Tibial nerve (tissue), 4 donors: ENCODE measurements at places on chromosomes 12 and 14.

- peak; percentile 24 for DNase-seq
These were observed 397.1 kb downstream of the MDGA2 start for GRCh38 chr14:47278233-47278842.

- DNase-seq, result no peak
These were observed 42.9 kb downstream of the CCDC85C start for GRCh38 chr14:99560922-99561683.

- DNase-seq, result no peak
These were observed 386.5 kb downstream of the GRIN2B start for GRCh38 chr12:13594731-13595514.

DNA sequence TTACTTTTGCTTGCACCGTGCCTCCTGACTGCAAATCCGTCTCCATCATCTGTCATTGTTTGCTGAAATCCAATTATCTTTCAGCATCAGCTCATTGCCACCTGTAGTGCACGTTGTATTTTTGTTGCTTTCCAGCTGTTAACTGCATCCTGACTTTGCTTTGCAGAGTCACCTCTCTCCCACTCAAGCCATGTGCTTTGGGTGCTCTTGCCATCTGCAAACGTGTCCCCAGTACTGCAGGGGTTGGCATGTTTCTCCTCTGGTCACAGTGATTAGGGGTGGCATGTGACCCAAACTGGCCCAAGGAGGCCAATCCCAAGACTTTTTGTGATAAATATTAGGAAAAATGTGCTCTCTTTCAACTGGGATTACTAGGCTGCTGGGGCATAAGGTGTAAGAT lies 10.5 kb upstream of the TMED2 start:
- DNase-seq, result no peak

DNA sequence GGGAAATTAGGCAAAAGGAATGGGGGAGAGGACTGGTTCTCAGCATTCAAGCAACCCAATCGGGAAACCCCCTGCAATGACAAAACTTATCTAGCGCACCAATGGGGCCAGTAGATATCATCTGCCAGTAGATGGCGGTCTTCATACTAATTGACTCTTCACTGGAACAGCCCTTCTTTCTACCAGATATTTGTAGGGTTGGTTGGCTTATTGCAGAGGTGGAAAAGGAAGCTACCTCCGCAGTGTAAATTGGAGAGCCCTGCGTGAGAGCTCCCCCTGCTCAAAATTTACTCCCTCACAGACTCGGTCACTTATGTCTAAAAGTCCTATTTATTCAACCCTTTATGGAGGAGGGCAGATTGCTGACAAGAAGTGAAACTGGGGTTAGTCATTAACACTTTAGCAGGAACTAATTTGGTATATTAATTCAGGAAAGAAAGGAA lies 166.1 kb upstream of the CCND2 start:
- DNase-seq, result peak; percentile 74

GRCh38 chr14:61438860-61439765 lies 117.7 kb downstream of the PRKCH start:
- no peak for DNase-seq

DNA sequence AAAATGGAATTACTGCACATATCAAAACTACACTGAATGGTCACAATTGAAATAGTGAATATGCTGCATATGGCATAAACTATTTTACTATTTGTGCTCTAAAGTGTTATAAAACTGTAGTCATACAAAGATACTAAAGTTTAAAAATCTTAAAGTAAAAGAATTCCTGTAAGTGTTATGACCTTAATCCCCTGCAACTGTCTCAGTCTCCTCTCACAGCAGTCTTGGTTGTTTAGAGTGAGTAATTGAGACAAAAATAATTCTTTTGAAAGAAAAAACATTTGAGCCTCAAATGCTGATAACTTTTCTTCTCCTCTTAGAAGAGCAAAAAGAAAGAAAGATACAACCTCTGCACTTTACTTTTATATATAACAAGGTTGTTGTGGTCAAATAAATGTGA lies 99.9 kb downstream of the SYT1 start:
- no peak for DNase-seq

GRCh38 chr12:93180566-93180965 lies 197.2 kb upstream of the NUDT4 start:
- no peak for DNase-seq

DNA sequence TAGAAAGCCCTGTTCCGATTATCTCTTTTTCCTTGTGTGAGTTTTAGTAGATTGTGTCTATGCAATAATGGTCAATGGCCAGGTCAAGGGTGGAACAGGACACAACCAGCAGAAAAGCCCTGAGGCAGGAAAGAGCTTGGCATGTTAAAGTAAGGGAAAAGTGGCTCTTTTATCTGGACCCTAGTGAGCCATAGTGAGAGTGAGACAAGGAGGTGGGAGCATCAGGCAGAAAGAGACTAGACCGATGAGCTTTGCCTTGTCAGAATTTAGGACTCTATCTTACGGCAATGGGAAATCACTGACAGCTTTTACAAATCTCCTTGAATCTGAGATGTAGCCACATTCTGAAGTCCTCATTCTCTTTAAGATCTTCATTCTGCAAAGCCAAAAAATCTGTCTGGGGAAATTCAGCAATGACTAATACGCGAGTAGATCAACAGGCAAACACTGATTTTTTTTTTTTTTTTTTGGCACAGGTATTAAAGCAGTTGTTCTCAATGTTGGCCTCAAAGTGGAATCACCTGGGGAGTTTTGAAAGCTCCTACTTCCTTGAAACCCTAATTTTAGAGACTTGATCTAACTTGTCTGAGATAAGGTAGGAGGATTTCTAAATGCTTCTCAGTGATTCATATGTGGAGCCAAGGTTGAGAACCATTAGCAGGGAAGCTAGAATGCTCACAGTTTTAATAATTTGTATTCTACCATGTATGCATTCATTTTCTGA lies 33.9 kb downstream of the TMEM19 start:
- DNase-seq, result no peak

- no peak for DNase-seq
These were observed 10.7 kb upstream of the TBC1D30 start for GRCh38 chr12:64813723-64814122.

- no peak for DNase-seq
These were observed 37.0 kb upstream of the STXBP6 start for GRCh38 chr14:25086821-25087396.

DNA sequence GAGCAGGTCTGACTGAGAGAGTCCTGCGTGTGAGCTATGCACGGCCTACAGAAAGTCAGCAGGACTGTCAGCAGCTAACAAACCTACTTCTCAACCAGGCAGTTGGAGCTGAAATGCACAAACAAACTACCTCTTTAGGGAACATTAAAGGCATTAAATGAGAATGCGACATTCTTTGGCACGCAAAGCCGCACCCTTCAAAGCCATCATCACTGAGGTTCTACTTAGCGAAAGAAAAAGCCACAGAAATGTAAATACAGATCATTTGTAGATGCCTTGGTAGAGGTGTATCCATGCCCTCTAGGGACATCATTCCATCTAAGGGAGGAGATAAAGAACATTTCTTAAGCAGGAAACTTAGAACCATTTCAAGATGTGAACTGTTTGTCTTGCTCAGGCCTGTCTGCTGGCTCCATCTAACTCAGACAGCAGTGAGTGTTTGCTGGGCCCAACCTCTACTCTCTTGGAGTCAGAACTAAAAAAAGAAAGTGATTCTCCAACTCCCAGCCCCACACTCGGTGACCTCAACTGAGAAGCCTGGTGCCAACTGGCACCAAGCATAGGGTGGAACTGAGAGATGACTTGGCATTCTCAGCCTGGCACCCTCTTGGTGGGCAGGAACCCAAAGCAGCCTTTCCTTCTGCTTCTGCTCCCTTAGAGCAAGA lies 63.5 kb upstream of the MBIP start:
- DNase-seq, result peak; percentile 4

DNA sequence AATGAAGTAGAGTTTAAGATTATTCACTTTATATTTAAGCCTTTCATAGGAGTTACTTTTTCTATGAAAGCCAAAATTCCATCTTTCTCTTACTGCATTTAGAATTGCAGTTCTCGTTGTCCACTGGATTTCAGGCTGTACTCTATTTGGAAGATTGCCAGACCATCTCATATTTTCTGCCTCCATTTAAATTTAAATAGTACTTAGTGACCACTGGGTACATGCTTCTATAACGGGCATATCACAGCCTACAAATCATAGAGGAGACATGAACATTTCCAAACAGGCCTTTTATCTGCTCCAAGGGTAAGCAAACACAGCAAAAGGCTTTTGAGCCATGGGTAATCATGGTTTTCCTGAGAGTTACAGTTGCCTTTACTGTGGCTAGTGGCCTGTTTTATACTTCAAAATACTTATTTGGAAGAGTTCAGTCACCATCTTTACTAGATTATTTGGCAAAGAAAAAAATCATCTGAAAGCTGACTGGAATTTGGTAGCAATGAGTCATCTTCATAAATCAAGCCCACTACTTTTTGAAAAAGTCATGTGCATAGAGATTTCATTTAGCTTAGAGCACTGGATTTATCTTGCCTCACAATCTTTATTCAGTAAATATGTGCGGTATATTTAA lies 15.7 kb downstream of the ANO6 start:
- no peak for DNase-seq

DNA sequence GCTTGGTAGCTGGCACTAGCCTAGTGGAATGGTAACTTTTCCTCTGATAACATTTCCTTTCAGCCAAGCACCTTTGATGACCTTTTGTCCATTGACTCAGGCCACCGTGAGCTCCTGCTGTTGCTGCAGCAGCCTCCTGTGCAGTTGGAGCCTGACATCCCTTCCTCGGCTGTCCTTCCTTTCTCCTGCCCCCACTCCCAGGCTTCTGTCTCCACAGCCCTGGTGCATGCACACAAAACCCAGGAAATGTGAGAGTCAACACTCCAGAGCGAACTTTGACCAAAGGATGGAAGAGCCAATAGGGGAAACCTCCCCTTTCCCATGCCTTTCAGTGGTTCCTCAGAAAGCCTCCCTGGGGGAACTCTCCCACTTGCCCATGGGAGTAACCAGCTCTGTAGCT lies 115.0 kb downstream of the TMEM260 start:
- DNase-seq, result no peak

- no peak for DNase-seq
These were observed 26.9 kb downstream of the TTC6 start for GRCh38 chr14:37622231-37622923.

GRCh38 chr12:88725592-88726143 lies 145.4 kb upstream of the KITLG start:
- no peak for DNase-seq

- DNase-seq, result no peak
These were observed 31.0 kb upstream of the PTCSC3 start for GRCh38 chr14:36207500-36207899.

DNA sequence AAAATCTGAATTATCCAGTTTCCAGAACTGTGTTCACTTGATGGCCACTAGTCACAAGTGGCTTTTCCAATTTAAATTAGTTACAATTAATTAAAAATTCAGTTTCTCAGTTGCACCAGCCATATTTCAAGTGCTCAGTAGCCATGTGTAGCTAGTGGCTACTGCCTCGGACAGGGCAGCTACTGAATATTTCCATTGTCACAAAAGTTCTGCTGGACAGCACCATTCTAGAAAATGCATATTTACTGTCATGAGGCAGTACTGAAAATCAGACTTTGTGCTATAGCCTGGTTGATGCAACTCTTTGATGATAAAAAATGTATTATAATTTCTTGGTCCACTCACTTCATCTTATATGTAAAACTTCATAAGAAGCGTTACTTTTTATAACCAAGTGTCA lies 11.5 kb upstream of the OVCH1 start:
- no peak for DNase-seq

GRCh38 chr12:112096070-112096469 lies 12.5 kb downstream of the NAA25 start:
- DNase-seq, result no peak

DNA sequence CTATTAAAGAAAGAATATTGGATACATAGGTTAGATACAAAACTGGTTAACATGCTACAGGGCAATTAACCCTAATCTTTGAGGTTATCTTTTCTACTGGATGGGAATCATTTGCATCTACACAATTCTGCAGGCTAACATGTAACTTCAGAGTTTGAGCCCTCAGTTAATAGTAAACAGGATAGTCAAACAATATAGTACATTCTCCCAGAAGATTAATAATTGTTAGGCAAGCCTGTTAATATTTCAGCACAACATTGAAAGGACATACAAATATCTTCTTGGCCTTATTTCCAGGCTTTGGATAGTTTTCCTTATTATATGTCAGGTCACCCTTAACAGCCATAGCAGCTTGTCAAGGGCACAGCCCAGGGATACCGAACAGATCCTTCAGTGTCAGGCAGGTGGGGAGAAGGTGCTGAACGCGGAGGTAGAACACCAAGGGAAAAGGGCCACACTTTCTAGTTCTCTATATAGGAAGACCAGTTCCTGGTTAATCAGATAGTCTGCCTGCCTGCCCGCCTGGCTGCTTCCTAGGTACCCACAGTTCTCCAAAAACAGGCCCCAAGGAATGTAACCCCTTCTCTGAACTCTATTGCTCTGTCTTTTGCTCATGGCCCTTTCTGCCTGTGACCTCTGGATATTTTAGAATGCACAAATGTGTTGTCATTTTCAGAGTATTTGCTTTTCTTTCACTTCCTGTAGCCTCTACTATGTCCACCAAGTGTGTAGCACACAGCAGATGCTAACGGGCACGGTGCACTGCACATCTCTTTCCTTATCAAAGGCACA lies 256.0 kb downstream of the PCNX1 start:
- DNase-seq, result no peak

GRCh38 chr12:12542964-12543363 lies 19.7 kb downstream of the DUSP16 start:
- DNase-seq, result no peak
